SHP77 (cell line): ENCODE measurements at places on chromosomes 2 and 18.

DNA sequence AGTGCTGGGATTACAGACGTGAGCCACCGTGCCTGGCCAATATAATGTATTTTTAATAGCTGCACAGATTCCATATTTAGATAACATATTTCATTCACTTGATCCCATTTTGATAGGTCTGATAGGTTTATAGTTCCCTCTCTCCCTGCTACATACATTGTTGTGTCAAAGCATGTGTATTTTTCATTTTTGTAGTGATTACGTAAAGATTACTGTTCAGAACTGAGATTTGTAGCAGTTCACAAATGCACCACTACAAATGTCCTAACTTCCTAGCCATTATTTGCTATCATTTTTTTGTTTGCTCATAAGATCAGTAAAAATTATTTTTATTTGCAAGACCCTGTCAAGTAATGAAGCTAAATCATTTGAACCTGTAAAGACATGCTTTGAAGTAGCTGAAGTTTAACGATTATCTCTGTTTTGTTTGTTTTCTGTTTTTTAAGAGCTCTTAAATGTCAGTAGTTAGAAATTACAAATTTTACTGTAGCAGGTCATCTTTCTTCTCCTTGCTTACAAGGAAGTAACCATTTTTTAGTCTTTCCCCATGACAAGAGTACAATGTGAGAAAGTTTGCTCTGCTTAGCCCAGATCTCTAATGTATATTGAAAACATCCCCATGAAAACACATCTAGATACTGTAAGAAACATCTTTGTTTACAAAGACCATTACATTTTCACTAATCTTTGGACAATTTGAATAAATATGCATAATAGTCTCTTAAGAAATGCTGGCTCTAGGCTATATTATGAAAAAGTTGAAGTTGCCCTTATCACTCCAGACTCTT is 54.1 kb downstream of the EML4 start:
- DNase-seq, result no peak

- DNase-seq, result no peak
These were observed 69.7 kb downstream of the RPRM start for GRCh38 chr2:153408710-153409385.

DNA sequence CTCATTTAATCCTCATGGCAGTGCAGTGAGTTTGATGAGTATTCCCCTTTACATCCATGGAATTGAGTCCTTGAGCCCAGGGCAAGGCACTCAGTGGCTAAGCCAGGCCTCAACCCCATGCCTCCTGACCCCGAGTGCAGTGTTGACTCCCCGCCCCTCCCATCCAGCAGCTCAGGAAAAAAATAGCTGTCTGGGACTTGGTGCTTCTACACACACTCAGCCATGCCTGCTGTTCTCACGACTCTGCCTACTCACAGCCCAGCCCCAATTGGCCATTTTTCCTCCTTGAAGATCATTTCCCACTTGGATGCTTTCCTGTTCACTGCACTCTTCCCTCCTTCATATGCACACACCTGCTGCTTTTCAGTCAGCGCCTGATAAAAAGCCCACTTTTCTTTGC is 8.8 kb downstream of the FOSL2 start:
- no peak for DNase-seq

DNA sequence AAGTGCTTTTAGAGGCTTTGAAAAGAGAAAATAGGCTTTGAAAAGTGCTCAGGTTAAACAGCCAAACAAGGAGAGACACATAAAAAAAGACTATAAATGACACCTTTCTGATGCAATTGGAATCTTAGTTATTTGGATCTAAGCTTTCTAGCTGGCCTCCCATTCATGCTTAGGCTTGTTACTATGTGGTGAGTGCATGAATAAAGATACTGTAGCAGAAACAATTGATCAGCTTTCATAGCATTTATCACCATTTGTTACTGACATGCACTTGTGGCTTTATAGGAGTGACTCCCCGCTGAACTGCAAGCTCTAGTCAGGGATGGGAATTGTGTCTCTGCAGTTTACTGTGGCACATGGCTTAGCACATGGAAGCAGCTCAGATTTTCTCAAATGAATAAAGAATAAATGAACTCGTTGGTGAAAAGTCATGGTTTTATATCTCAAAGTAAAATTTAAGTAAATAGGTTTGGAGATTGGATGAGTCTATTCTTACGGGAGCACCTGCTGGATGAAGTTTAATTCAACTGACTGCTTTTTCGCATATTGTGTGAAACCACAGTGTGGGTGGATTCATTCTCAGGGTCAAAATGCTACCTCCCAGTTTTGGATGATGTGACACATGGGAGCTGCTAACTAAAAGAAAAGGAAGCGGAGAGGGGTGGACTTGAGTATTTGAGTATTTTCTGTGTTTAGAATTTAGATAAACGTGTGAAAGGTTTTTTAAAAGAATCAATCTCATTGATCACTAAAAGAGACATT is 91.1 kb upstream of the NOL4 start:
- DNase-seq, result no peak

DNA sequence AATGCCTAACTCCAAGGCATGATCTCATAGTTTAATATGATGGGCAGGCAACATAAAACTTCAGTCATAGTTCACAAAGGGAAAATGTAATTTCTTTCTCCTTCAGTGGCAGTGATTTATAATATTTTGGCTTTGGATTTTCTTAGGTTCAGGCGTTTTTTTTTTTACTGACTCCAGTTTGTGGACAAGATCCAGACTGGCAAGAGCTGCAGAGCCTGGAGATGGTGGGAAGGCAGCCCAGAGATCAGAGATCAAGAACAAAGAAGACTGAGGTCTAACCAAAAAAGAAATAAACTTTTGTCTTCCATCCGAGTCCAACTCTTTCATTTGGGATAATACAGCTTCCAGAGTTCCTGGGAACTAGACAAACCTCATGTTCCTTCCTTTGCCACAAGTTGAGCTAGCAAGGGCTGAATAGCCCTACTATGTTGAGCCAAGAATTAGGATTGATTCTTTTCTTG is 215.3 kb upstream of the SETBP1 start:
- no peak for DNase-seq

GRCh38 chr18:73784853-73785252 is 362.8 kb downstream of the FBXO15 start:
- DNase-seq, result no peak

DNA sequence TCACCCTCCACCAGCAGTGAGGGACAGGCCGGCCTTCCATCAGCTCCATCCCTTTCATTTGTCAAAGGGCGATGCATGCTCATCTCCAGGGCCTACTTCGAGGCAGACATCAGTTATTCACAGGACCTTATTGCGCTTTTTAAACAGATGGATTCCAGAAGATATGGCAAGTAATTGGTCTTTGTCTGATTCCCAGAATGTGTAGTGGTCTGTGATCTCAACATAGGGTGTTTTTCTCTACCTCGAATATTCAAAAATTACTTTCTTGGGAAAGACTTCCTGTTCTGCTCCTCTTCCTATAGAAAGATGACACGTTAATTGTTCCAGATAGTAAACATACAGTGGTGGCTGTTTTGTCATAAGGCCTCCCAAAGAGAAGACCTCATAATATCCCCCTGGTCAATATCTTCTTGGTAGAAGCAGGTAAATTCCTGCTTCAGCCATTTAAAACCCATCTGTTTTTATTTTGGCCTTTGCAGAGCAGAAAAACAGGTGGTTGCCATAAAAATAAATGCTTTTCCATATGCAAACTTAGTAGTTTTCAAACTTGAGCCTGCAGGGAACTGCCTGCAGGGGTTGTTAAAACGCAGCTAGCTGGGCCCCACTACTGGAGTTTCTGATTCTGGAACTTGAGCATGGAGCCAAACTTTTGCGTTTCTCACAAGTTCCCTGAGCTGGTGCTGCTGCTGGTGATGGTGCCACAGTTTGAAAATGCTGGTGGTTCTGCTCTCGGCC is 8.2 kb downstream of the SMARCAL1 start:
- no peak for DNase-seq

DNA sequence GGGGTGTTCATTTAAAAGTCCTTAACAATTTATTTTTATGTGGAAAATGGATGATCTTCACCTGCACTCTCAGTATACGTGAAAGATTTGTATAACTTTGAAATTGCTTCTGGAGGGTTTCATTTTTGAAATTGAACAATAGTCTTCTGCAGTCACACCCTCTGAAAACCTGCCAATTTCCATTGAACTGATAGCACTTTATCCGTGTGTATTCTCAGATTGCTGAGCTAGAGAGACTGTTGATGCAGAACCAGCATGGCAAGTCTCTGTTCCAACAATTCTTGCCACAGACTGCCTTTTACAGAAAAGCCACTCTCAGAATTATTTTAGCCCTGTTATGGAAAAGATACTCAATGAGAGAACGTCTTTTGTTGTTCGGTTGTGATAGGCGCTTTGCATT is 6.6 kb upstream of the GULP1 start:
- no peak for DNase-seq

DNA sequence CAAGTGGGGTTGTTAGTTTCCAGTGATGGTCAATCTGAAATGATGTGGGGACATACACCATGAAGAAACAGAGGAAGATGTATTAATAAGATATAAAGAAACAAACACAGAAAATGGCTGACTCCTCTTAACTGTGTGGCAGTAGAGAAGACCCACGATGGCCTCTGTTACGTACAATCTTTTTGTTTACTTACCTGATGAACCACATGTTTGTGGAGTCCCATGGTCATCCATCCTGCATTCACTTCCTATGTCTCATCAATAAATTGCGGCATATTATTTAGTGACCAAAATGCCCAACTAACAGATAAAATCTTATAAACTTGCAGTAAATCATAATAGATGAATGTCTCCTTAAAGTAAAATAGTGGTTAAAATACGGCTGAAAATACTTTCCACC is 740.1 kb upstream of the LINC00305 start:
- no peak for DNase-seq

DNA sequence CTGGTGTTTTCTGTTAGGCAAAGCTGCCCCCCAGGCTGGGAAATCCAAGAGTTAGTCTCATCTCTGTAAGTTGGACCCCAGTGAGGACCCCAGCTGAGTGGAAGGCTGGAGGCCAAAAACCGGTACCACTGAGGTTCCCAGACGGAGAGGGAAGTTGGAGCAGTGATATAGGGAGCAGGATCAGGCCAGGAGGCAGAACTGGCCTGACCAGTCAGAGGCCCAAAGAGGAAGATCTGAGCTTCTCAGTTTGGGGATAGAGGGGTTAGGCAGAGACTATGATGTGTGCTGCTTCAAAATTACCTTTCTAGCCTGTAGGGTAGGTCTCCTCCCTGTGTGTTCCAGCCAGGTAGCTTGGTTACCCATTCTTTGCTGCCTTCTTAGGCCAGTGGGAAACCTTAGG is 4.6 kb upstream of the RNF181 start:
- DNase-seq, result no peak
